ENCODE measurements at places on chromosomes 12 and 14.

GRCh38 chr12:74393272-74393671 lies 144.4 kb upstream of the ATXN7L3B start:
- H3K4me3 ChIP-seq: no peak overlapping the region
- H3K27me3 ChIP-seq: no peaks in the 10 kb centered on the region
- H3K4me1 ChIP-seq: no peaks in the 10 kb centered on the region
- no peak overlapping the region for H3K27ac ChIP-seq
- no peak for DNase-seq
- no peaks in the 10 kb centered on the region for H3K36me3 ChIP-seq

- H3K4me1 ChIP-seq: peaks cover 2% of the 10 kb centered on the region
- no peak overlapping the region for H3K27ac ChIP-seq
- H3K4me3 ChIP-seq: no peak overlapping the region
- no peaks in the 10 kb centered on the region for H3K27me3 ChIP-seq
Observed at GRCh38 chr12:93376436-93377251, 1.1 kb upstream of the NUDT4 start.

DNA sequence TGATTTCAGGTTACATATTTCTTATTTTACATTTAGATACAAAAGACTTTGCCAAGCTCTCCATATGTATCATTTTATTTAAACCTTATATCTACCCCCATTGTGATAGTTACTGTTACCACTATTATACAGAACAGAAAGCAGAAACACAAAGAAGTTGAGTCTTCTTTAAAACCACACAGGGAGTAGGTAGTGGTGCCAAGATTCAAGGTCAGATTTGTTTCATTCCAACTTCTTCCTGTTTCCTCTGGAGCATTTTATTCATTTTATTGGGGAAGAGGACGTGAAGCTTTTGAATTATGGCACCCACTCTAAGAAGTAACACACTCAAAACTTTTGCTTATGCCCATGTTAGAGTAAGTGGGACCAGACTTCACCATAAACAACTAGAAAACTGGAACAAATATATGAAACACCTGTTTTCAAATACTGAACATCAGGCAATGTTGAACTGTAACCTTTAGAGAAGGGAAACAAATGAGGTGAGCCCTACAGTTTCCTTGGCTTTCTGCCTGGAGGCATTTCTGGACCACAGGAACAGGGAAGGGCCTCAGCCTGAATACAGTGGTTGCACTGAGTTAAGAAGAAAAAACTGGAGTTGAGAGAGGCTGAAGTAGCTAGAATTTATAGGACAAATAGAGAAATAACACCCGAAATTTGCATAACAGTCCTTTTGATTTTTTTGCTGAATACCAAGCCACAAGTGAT lies 160.4 kb upstream of the SSTR1 start:
- DNase-seq: no peak
- no peaks in the 10 kb centered on the region for H3K27me3 ChIP-seq
- H3K36me3 ChIP-seq: no peaks in the 10 kb centered on the region
- peaks cover 4% of the 10 kb centered on the region for H3K4me1 ChIP-seq

GRCh38 chr14:50823762-50824636 lies 7.0 kb downstream of the NIN start:
- no peak for DNase-seq
- H3K4me1 ChIP-seq: peaks cover 7% of the 10 kb centered on the region
- peaks cover 10% of the 10 kb centered on the region for H3K27me3 ChIP-seq
- no peaks in the 10 kb centered on the region for H3K36me3 ChIP-seq
- H3K4me3 ChIP-seq: no peak overlapping the region

- H3K27ac ChIP-seq: no peak overlapping the region
- DNase-seq: no peak
- H3K4me3 ChIP-seq: no peak overlapping the region
- H3K4me1 ChIP-seq: no peaks in the 10 kb centered on the region
Observed at GRCh38 chr12:76312315-76312714, 35.9 kb downstream of the BBS10 start.

DNA sequence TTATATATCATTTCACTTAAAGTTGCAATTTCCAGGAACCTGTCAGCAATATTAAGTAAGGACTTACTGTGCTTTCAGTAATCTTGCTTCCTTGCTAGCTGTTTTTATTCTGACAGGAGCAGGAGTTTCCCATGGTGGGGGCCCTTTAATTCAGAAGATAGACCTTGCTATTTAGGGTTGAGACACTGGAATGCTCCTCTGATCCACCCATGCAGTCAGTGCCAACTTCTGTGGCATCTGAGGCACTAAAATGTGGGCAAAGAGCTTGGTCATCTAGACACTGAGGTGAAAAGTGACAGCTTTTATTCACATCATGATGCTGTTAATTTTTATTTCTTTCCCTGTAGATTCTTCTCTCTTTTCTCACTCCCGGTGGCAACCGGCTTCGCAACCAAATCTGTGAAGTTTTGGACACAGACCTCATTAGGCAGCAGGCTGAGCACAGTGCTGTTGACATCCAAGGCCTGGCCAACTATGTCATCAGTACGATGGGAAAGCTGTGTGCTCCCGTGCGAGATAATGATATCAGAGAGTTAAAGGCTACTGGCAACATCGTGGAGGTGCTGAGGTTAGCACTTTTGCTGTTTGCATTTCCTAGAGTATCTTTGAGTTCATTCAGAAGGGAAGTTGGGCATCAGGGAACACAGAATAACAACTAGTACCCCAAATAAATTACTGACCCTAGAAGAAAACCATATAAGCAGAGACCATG lies 18.8 kb downstream of the TCP11L2 start:
- no peak overlapping the region for H3K4me3 ChIP-seq
- H3K36me3 ChIP-seq: no peaks in the 10 kb centered on the region
- H3K27ac ChIP-seq: no peak overlapping the region
- H3K27me3 ChIP-seq: peaks cover 5% of the 10 kb centered on the region
- DNase-seq: no peak
- H3K4me1 ChIP-seq: no peaks in the 10 kb centered on the region

DNA sequence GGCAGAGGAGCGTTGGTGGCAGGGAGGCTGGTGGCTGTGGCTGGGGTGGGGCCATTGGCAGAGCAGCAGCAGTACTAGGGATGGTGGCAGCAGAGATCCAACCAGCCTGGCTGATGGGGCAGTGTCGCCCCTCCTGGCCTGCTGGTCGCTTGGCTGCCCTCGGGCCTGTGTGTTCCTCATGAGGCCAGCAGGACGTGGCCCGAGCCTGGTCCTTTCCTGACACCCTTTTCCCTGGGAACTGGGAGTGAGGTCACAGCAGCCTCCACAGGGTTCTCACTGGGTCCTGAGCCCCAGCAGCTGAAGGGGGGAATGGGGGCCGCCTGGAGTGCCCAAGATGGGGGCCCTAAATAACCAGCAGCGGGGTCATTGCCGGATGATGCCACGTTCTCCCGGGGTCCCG lies 46.1 kb downstream of the KIF26A start:
- no peaks in the 10 kb centered on the region for H3K27me3 ChIP-seq
- no peak for DNase-seq
- H3K4me3 ChIP-seq: no peak overlapping the region
- peaks cover 2% of the 10 kb centered on the region for H3K36me3 ChIP-seq
- H3K27ac ChIP-seq: no peak overlapping the region

DNA sequence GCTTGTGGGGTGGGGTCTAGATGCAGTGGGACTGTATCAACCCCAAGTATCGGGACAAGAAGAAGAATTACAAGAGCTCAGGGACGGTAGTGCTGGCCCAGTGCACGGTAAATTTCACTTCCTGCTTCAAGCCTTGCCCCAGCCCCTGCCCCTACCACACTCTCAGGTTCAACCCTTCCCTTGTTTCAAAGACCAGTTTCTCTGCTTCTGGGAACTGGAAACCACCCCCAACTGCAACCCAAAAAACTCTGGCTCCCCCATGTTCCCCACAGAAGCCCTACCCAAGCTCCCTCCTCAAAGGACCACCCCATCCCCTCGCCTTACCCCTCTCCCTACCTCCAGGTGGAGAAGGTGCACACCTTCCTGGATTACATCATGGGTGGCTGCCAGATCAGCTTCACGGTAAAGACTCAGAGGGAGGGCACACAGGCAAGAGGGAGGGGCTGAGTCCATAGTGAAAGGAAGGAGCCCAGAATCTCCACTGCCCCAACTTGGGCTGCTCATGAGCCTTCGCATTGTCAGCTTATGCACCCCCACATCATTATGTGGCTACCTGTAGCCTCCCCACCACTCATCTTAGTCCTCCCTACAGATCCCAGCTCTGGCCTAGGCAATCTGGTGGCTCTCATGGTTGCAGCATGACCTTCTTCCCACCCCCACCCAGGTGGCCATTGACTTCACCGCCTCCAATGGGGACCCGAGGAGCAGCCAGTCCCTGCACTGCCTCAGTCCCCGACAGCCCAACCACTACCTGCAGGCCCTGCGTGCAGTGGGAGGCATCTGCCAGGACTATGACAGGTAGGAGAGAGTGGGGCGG lies 4.3 kb downstream of the CPNE6 start:
- no peak overlapping the region for H3K4me3 ChIP-seq
- H3K4me1 ChIP-seq: peaks cover 5% of the 10 kb centered on the region
- H3K36me3 ChIP-seq: no peaks in the 10 kb centered on the region
- no peak overlapping the region for H3K27ac ChIP-seq

- H3K36me3 ChIP-seq: peaks cover 10% of the 10 kb centered on the region
- DNase-seq: no peak
- no peak overlapping the region for H3K4me3 ChIP-seq
- no peak overlapping the region for H3K27ac ChIP-seq
- no peaks in the 10 kb centered on the region for H3K27me3 ChIP-seq
Observed at GRCh38 chr14:88470542-88471440, 84.0 kb downstream of the PTPN21 start.
